ENCODE measurements at places on chromosomes 5 and 9.

- DNase-seq, result no peak
Measured at GRCh38 chr5:172544371-172545095, 90.2 kb upstream of the SH3PXD2B start.

DNA sequence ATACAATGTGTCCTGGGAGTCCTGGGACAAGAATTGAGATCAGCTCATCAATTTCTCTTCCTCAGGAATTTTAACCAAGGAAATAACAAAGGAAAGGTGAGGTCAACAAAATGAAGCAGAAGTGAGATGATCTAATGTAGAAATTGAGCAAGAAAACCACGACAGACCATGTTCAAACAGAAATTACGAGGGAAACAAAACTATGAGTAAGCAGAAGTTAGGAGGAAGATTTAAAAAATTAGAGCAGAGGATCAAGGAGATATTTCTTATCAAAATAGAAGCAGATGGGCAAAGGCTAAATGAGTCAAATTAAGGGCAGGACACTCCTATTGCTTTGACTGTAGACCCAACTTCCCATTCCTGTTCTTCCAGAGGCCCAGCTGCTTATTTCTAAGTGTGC is 97.4 kb downstream of the HINT1 start:
- DNase-seq, result no peak

DNA sequence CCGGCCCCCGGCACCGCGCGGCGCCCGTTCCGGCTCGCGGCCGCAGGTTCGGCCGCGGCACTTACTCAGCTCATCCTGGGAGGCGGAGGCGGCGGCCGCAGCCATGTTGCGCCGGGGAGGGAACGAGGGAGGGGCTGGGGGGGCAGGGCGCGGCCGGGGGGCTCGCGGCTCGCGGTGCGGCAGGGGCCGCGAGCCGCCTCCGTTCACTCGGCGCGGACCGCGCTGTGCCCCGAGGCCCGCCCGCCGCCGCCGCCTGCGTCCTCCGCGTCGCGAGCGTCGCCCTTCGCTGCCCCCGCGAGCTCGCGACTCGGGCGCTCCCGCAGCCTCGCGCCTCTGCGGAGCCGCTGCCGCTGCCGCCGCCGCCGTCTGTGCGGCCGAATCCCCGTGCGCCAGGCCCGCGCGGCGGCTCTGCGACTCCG is 735 bp downstream of the ECPAS start:
- DNase-seq, result peak; percentile 43

DNA sequence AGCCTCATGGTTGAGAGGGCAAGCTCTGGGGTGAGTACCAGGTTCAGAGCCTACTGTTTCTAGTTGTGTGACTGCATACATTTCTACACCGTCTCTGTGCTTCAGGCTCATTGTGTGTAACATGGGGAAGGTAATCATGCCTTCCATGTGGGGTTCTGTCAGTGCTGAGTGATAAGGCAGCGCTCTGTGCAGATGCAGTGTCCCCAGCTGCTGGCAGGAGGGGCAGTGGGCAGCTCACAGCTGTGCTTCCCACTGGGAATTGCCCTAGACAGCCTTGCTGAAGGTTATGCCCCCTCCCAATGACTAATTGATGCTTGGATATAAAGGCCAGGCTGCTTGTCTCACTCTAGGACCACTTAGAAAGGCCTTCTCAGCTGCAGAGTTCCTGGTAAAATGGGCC is 121.8 kb upstream of the SAP30L start:
- DNase-seq, result no peak

- no peak for DNase-seq
Measured at GRCh38 chr9:8252445-8252844, 452.9 kb upstream of the DMAC1 start.

- no peak for DNase-seq
Measured at GRCh38 chr5:36168737-36169136, 16.8 kb downstream of the SKP2 start.

DNA sequence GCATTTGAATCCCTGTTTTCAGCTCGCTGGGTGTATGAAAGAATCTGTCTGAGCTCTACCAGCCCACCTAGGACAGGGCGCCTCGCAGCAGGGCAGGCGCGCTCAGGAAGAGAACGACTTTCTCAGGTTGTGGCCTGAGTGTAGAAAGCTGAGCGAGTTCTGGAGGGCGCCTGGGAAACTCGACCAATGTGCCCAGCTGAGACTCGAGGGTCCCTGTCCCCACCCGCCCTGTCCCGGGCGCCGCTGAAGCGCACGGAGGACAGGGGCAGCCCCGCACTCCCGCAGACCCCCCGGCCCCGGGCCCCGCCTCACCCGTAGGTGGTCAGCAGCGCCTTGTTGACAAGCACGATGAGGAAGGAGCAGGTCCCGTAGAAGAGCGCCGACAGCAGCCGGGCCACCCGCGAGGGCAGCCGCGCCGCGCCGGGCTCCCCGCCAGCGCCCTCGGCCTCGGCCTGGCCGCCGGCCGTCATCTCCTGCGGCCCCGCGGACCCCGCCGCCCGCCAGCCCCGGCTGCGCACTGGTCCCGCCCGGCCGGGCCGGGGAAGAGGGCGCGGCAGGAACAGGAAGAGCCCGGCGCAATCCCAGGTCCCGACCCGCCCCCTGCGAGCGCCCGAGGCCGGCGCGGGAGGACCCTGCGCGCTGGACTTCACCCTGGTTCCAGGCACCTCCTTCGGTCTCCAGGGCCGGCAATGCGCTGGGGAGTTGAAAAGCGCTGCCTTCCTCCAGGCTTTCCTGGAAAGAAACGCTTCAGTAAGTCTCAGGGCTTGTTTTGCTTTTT is at the start of gene SLC35D2:
Gene SLC35D2 (minus strand): TSS at position 547 of the 778 bp plus-strand sequence. CDS start 77 bp downstream, at position 470.
- DNase-seq, result peak; percentile 10

GRCh38 chr5:56851258-56851941 is 36.1 kb downstream of the MAP3K1 start:
- DNase-seq, result no peak

DNA sequence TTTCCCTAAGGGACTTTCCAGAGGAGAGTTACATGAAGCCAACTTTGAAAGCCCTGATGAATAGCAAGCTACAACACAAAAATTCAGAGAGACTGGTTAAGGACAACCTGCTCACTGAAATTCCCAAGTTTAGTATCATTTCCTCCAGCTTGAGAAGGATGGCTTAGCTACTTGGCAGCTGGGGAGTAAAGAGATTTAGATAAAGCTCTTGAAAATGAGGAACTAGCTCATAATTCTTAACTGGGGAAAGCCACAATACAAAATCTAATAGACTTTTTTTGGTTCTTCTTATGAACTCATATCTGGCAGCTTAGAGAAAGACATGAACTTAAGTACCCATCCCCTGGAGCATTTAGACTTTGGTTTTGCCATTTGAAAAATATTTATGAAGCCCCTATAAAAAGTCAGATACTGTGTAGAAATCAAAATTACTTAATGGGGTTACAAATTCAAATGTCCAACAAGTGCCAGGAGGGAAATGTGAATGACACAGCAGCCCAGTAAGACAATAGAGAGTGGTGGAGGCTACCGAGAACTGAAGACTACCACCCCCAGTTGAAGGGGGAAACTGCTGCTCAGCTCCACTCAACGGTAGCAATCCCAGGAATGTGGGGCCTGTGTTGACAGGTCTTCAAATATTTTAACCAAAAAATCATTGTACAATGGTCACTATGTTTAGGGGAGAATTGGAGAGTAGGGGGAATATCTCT is 79.4 kb upstream of the ADRB2 start:
- DNase-seq, result no peak

GRCh38 chr5:58263296-58263695 is 196.6 kb downstream of the PLK2 start:
- DNase-seq, result no peak

GRCh38 chr5:160385496-160385895 is 14.4 kb downstream of the FAM200C start:
- DNase-seq, result no peak

DNA sequence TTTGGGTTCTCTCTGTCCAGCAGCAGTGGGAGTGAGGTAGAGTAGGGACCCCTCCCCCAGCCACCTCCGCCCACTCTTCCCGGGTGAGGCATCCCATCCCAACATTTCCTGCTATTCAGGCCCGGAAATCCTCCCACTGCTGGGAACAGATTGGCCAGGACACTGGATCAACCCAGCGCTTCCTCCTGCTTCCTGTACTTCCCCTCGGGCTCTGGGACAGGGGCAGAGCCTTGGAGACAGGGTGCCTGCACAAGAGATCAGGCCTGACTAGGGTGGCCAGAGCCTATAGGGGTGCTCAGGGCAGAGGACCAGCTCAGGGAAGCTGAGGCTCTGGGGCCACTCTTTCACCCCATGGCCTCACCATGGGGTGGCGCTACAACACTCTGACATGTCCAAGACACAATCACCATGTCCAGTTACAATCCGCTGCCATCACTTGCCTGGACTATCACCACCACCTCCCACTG is 14.5 kb downstream of the SH2D3C start:
- DNase-seq, result no peak

- no peak for DNase-seq
Measured at GRCh38 chr5:10977011-10977410, 216.0 kb upstream of the DAP start.

DNA sequence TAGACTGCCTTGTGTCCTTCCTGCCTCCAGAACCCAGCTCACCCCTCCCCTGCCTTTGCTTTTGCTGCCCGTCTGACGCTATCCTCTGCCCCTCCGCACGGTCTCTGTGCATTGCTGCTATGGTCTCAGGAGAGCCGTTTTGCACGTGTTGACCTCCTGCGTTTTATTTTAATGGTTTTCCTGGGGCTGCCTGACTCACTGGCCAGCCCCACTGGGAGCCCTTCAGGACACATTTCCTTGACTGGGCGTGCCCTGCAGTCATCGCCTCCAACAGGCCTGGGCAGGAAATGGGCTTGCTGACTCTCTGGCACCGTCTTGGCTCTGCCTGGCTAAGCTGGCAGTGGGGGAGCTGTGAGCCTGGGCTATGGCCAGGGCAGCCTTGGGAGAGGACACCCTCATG is 17.9 kb upstream of the ASS1 start:
- no peak for DNase-seq

- DNase-seq, result no peak
Measured at GRCh38 chr5:1762883-1763547, 36.6 kb downstream of the MRPL36 start.

GRCh38 chr5:61030163-61030482 is 85.1 kb downstream of the NDUFAF2 start:
- no peak for DNase-seq

GRCh38 chr5:173782671-173783101 is 105.5 kb upstream of the CPEB4 start:
- DNase-seq, result no peak

DNA sequence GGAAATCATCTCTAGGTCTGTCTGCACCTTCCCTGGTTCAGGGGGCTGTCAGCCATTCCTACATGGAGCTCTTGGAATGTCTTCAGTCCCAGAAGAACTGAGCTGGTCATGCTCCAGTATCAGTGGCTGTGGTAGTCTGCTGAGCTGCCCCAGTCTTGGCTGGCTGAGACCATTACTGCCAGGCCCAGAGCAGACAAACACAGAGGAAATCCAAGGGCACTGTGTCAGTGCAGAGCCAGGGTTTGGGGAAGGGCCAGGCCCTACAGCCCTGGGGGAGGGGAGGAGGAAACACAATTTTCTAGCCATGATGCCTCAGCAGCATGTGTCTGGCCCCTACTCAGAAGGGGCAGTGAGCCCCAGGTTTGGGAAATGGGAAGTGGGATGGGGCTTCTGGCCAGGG is 58.4 kb downstream of the ARHGEF37 start:
- no peak for DNase-seq

DNA sequence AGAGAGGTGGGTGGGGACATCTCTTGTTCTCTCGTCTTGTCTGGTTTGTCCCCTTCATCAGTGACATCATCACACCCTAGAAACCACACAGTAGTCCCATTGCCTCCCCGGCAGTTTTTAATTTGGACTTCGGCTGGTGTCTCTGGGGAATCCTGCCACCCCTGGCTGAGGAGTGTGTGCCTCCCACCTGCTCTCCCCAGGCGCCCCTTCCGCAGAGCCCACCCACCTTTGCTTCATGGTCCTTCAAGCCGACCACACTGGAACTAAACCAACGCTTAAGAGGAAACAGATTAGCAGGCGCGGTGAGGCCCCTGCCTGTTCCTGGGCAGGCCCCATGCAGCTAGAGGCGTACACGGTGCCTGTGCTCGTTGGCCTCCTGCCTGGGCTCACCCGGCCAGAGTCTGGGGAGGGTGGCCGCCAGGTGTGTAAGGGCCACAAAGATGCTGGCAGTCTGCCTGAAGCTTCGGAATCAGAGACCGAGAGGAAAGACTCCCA is 107.6 kb upstream of the SPRY4 start:
- peak; percentile 5 for DNase-seq

DNA sequence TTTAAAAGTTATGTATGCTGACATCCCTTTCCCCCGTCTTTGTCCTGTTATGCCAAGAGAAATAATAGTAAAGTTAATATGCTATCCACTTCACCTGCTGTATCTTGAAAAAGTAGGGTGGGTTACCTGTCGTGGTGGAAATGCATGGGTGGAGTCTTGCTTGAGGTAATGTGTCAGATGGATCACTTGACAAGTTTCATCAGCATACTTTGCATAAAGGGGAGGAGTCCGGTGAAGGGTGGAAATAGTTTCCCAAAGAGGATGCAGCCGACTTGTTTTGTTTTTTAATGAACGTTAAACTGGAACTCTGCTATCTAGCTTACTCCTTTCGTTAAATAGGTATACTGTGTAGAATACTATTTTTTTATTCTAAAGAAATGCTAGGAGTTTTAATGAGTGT is 9.0 kb upstream of the DMRT3 start:
- DNase-seq, result no peak

Data from activated T-helper 9 cell treated with anti-CD3 and anti-CD28 coated beads, Interleukin-2, amount 50 U/mL, for 16 hours (primary cell).